ENCODE measurements at places on chromosomes 16 and 17. TPM values are rescaled to one million over a fixed set of nuclear protein-coding genes. Genes with fewer than 3 reads are reported as not detected.

DNA sequence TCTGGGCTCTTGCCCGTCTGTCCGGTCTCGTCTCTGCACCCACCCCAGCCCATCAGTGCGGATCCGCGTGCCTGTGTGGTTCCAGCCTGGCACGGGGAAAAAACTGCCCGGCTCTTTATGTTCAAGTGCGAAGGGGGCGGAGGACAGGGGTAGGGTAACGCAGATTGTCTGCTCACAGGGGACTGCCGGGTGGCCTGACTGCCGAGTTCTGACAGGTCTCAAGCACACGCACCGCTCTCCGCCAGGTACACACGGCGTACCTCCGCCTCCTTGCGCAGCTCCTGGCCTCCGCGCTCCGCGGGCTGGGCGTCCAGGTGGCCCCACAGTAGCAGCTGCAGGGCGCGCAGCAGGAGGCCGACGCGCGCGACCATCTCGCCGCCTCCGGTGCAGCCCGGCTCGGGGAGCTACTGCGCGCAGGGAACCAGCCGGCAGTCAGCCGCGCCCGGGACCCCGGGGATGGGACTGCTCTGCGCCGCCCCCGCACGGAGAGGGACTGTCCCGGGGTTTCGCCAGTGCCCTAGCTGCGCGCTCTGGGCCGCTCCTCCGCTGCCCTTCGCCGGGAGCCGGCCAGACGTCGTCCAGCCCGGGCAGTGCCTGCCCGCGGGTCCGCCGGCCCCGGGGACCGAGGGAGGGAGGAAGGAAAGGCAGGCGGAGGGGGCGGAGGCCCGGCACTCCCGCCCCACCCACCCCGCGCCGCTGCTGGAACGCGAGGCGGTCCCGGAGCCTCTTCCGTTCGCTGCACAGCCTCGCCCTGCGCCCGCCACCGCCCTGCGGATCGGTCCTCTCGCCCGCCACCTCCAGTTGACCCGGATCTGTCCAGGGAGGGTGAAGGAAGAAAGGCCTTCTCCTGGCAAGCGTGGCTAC, at the start of gene MMP28:
Gene MMP28, minus strand, starts transcription at position 635 of the 864 bp plus-strand sequence. Its CDS starts 264 bp downstream, at position 371.
- H3K4me1 ChIP-seq: peaks cover 42% of the 10 kb centered on the region
- DNase-seq: peak; percentile 42
- H3K27me3 ChIP-seq: no peaks in the 10 kb centered on the region
- H3K4me3 ChIP-seq: peak within 1 kb of the TSS; percentile 74
- no peaks in the 10 kb centered on the region for H3K36me3 ChIP-seq

GRCh38 chr16:62077998-62078397, 41.8 kb upstream of the CDH8 start:
- no peak overlapping the region for H3K4me3 ChIP-seq
- no peaks in the 10 kb centered on the region for H3K27me3 ChIP-seq
- peak; percentile 57 for DNase-seq
- H3K36me3 ChIP-seq: no peaks in the 10 kb centered on the region
- H3K4me1 ChIP-seq: no peaks in the 10 kb centered on the region

DNA sequence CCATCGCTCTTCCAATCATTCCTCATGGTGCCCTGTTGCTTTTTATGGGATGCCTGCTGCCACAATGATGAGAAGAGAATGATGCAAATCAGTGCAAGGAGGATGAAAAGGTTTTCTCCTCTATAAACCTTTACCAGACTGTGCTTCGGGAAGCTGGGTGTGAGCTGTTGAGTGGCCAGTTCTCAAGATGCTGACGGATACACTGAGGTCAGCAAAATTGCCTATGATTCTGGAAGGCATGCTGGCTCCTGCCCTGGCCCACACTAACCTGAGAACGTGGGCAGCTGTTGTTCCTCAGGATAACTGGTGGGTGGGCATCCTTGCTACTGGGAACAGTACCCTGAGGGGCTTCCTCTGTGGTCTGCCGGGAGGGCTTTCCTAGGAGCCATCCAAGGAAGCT, 795 bp upstream of the PIRT start:
- H3K27ac ChIP-seq: no peak overlapping the region
- DNase-seq: no peak
- H3K4me3 ChIP-seq: no peak overlapping the region

GRCh38 chr17:10062691-10063385, 135.6 kb downstream of the GAS7 start:
- H3K36me3 ChIP-seq: no peaks in the 10 kb centered on the region
- no peak for DNase-seq
- H3K4me1 ChIP-seq: no peaks in the 10 kb centered on the region
- no peak overlapping the region for H3K27ac ChIP-seq
- no peak overlapping the region for H3K4me3 ChIP-seq

DNA sequence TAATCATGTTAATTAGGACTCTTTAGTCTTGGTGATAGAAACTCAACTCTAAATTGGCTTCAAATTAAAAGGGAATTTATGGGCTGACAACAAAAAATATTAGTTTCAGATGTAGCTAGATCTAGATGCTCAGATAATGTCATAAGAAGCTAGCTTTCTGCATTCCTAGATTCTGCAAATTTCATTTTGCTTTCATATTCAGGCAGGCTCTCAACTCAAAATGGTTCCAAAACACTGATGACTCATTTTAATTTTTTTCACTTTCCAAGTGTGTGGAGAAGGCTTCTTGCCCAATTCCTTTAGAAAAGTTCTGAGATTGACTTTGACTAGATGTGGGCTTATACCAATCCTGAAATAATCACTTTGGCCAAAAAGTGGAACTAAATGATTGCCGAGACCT, 236.7 kb upstream of the GOT2 start:
- peaks cover 5% of the 10 kb centered on the region for H3K4me1 ChIP-seq
- no peak for DNase-seq
- no peaks in the 10 kb centered on the region for H3K27me3 ChIP-seq
- no peaks in the 10 kb centered on the region for H3K36me3 ChIP-seq
- H3K4me3 ChIP-seq: no peak overlapping the region

DNA sequence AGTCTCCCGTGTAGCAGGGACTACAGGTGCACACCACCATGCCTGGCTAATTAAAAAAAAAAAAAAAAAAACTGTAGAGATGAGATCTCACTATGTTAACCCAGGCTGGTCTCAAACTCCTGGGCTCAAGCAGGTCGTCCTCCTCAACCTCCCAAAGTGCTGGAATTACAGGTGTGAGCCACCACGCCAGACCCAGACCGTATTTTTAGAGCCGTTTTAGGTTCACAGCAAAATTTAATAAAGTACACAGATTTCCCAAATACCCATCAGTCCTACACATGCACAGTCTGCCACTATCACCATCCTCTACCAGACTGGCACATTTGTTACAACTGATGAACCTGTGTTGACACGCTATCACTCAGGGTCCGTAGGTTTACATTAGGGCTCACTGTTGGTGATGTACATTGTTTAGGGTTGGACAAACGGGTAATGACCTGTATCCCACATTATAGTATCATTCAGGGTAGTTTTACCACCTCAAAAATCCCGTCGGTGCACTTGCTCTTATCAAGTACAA, 10.4 kb downstream of the HS3ST3B1 start:
- no peak overlapping the region for H3K4me3 ChIP-seq
- peaks cover 7% of the 10 kb centered on the region for H3K4me1 ChIP-seq
- H3K36me3 ChIP-seq: no peaks in the 10 kb centered on the region
- no peak for DNase-seq

GRCh38 chr17:17813055-17813724, 23.6 kb downstream of the SREBF1 start:
- DNase-seq: no peak
- peaks cover 31% of the 10 kb centered on the region for H3K4me1 ChIP-seq

DNA sequence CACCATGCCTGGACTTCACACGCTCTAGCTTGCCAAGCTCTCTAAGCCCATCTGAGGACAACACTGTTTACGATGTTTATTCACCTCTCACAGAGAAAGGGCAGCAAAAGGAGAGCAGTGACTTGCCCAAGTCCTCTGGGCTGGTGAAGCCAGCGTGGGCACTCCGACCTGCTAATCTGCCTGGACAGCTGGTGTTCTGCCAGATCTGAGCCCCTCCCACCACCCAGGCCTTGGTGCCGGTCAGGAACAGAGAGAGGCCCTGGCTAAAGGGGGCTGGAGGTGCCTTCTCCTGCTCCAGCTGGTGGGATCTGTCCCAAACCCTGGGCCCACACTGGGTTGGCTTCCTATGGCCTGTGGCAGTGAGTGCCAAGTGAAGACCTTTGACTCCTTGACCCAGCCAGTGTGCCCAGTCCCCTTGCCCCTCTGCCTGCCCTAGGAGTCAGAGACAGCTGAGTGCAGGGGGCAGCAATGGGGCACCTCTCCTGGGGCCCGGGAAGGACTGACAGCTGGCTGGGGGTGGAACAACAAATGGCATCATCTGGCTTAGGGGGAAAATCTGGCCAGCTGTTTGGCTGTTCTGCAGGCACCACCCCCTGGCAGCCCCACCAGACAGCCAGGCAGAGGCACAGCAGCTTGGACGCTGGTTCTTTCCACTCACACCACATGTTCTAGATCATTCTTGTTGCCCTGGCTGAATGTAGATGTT, 1.8 kb upstream of the SLC4A1 start:
- H3K4me3 ChIP-seq: no peak overlapping the region
- peak; percentile 30 for DNase-seq
- H3K27ac ChIP-seq: no peak overlapping the region
- H3K4me1 ChIP-seq: no peaks in the 10 kb centered on the region
- H3K27me3 ChIP-seq: no peaks in the 10 kb centered on the region

DNA sequence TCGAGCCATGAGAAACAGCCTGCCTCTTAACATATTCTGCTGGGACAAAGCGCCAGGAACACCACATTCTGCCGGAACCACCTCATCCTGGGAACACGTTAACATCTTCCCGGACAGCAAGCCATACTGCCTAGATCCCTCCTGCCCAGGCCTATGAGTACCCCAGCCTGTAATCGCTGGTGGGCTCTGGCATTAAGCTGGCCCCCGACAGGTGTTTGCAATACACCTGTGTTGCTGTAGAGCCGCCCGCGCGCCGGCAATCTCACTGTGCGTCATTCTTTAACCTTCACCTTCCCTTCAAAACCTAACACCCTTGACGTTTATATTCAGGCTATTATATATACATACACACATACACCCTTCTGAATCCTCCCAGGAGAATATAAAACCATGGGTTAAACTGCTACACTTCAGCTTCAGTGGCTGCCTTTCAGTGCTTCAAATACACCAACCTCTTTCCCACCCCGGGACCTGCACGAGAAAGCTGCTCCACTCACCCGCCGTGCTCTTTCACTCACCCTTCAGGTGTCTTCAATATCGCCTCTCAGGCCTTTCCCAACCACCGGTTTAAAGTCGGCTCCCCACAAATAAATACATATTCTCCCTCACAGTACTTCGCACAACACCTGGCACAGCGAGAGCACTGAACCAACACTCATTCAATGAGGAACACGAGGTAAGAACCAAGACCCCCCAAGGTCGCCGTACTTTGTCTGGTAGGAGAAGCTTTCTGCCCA, 1.0 kb upstream of the ENDOV start:
- H3K4me3 ChIP-seq: peak overlapping the region; percentile 98
- H3K4me1 ChIP-seq: peaks cover 15% of the 10 kb centered on the region
- H3K36me3 ChIP-seq: no peaks in the 10 kb centered on the region
- no peak overlapping the region for H3K27ac ChIP-seq
- H3K27me3 ChIP-seq: no peaks in the 10 kb centered on the region

GRCh38 chr17:79847698-79848369, 8.6 kb upstream of the CBX4 start:
- no peak overlapping the region for H3K27ac ChIP-seq
- H3K4me3 ChIP-seq: no peak overlapping the region
- H3K4me1 ChIP-seq: peaks cover 16% of the 10 kb centered on the region
- peaks cover 1% of the 10 kb centered on the region for H3K27me3 ChIP-seq

DNA sequence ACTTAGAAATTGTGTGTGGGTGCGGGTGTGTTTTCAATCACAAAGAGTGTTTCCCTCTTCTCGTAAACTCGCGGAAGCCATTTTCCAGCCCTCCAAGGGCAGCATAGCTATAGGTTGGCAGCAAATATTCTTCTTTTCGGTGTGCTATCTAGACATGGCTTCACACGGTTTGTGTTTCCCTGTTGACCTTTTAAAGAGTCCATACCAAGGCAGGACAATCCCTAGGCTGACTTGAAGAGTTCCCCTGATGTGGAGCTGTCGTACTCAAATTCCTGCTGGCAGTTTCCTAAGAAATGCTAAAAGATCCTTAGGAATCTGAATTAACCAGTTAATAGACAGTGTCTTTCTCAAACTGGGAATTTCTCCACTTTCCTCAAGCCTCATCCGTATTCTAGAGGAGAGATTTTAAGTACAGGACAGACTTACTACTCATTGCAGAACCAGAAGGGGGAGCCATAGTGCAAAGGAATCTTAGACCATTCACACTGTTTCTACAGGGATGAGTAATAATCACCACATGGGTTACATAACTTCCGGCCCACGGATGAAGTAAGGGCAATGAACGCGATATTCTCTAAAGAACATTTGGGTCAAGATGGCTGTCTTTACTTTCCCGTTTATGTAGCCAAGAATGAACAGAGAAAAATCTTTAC, 288.6 kb upstream of the ELAC2 start:
- no peaks in the 10 kb centered on the region for H3K4me1 ChIP-seq
- peak; percentile 55 for DNase-seq
- H3K36me3 ChIP-seq: no peaks in the 10 kb centered on the region
- peak overlapping the region; percentile 1 for H3K4me3 ChIP-seq
- H3K27ac ChIP-seq: no peak overlapping the region

GRCh38 chr17:61087024-61087423, 312.6 kb upstream of the TBX2 start:
- no peaks in the 10 kb centered on the region for H3K27me3 ChIP-seq
- H3K36me3 ChIP-seq: no peaks in the 10 kb centered on the region
- H3K4me1 ChIP-seq: no peaks in the 10 kb centered on the region
- H3K4me3 ChIP-seq: no peak overlapping the region
- no peak overlapping the region for H3K27ac ChIP-seq

GRCh38 chr17:17516941-17517720, 20.9 kb upstream of the RASD1 start:
- no peaks in the 10 kb centered on the region for H3K4me1 ChIP-seq
- no peaks in the 10 kb centered on the region for H3K36me3 ChIP-seq
- no peaks in the 10 kb centered on the region for H3K27me3 ChIP-seq
- H3K27ac ChIP-seq: no peak overlapping the region
- H3K4me3 ChIP-seq: no peak overlapping the region

GRCh38 chr17:42248351-42249179, 27.6 kb downstream of the STAT5B start:
- no peak overlapping the region for H3K4me3 ChIP-seq
- peak; percentile 92 for DNase-seq
- peaks cover 33% of the 10 kb centered on the region for H3K4me1 ChIP-seq
- no peaks in the 10 kb centered on the region for H3K27me3 ChIP-seq
- no peaks in the 10 kb centered on the region for H3K36me3 ChIP-seq

- DNase-seq: no peak
- H3K27me3 ChIP-seq: no peaks in the 10 kb centered on the region
- H3K4me1 ChIP-seq: peaks cover 14% of the 10 kb centered on the region
- H3K27ac ChIP-seq: no peak overlapping the region
Observed at GRCh38 chr16:13999895-14000425, 71.2 kb upstream of the MRTFB start.

DPEP3 gene
- total RNA-seq: 127 TPM

SOX15 gene
- total RNA-seq: 2.8 TPM

VAMP2 gene
- total RNA-seq: 76.5 TPM

ZNF423 gene
- total RNA-seq: 12.1 TPM

KRTAP9-9 gene
- total RNA-seq: not detected

CD300H gene
- not detected for total RNA-seq

CCDC92B gene
- total RNA-seq: 3.9 TPM

TMIGD1 gene
- not detected for total RNA-seq

Measured in testis (tissue), 5 donors.